Pericardium fibroblast (primary cell): ENCODE measurements at places on chromosomes 3 and 15. TPM values are rescaled to one million over a fixed set of nuclear protein-coding genes. Genes with fewer than 3 reads are reported as not detected.

The DPPA2 gene
- not detected in 2 replicates for total RNA-seq

The MYO5A gene
- total RNA-seq, result 8.3 and 23.5 TPM in 2 replicates

The AADACL2 gene
- total RNA-seq, result not detected in 2 replicates

The TNNC1 gene
- total RNA-seq, result 1.2 and 30.3 TPM in 2 replicates

The GUCA1C gene
- total RNA-seq, result not detected in 2 replicates

The SLC38A3 gene
- not detected in 2 replicates for total RNA-seq

The ADCY5 gene
- total RNA-seq, result 0.70 TPM in 1 of 2 replicates, not detected in the other

The EIF2A gene
- 114 and 154 TPM in 2 replicates for total RNA-seq

The GADL1 gene
- not detected in 2 replicates for total RNA-seq

The BUB1B gene
- total RNA-seq, result 0.43 and 1.4 TPM in 2 replicates

The NKTR gene
- 12.6 and 14.2 TPM in 2 replicates for total RNA-seq

The SKOR1 gene
- total RNA-seq, result under 0.01 and 0.17 TPM in 2 replicates

The SAMMSON gene
- total RNA-seq, result not detected in 2 replicates

The IL17RE gene
- 0.23 and 4.9 TPM in 2 replicates for total RNA-seq

The CCR9 gene
- total RNA-seq, result not detected in 2 replicates

The PRKCI gene
- total RNA-seq, result 31.1 and 35.6 TPM in 2 replicates

The CD276 gene
- 127 and 140 TPM in 2 replicates for total RNA-seq
